ENCODE measurements at places on chromosomes 1 and 21. TPM values are rescaled to one million over a fixed set of nuclear protein-coding genes. Genes with fewer than 3 reads are reported as not detected.

Gene S100A13
- 104 TPM for total RNA-seq

Gene ABCB10
- 18.1 TPM for total RNA-seq

Gene GBP7
- not detected for total RNA-seq

Gene DNAJC8
- total RNA-seq: 76.4 TPM

Gene HAO2
- not detected for total RNA-seq

Gene LIPI
- not detected for total RNA-seq

Gene SERPINC1
- total RNA-seq: 0.18 TPM

Gene VAV3
- 16.4 TPM for total RNA-seq

Gene TENT5C
- 0.92 TPM for total RNA-seq

Gene PAPPA2
- 0.18 TPM for total RNA-seq

Gene PTGFRN
- 92.3 TPM for total RNA-seq

Gene BCL2L15
- 0.23 TPM for total RNA-seq

Gene KCNJ15
- 3.0 TPM for total RNA-seq

Gene MIER1
- 20.6 TPM for total RNA-seq

Gene ZBTB37
- total RNA-seq: 4.6 TPM

Gene TMPRSS15
- not detected for total RNA-seq

Gene SLC45A1
- 2.2 TPM for total RNA-seq

Gene PDE9A
- 0.41 TPM for total RNA-seq

Gene MMP23B
- total RNA-seq: 3.2 TPM

Gene SPRR2G
- not detected for total RNA-seq

Gene CD1B
- total RNA-seq: not detected

Gene NUP210L
- total RNA-seq: not detected

Gene DCST1
- not detected for total RNA-seq

Gene PGD
- total RNA-seq: 259 TPM

Gene SYT2
- not detected for total RNA-seq

Gene GUCA2B
- total RNA-seq: not detected

Gene SPRR1B
- not detected for total RNA-seq

Gene CLCA1
- total RNA-seq: not detected

Gene MEX3A
- 11.6 TPM for total RNA-seq

Gene OR14K1
- total RNA-seq: not detected

Gene RAD54L
- 1.3 TPM for total RNA-seq

Gene OR2T29
- not detected for total RNA-seq

Gene CDA
- 0.92 TPM for total RNA-seq

Gene OR2M5
- total RNA-seq: not detected

Gene KRTAP22-2
- total RNA-seq: not detected

Gene PTAFR
- not detected for total RNA-seq

Gene TTC39A
- 7.2 TPM for total RNA-seq

Gene CASQ2
- not detected for total RNA-seq

Gene RGS5
- total RNA-seq: 21.8 TPM

Gene ABCA4
- total RNA-seq: 7.0 TPM

Gene PRAMEF5
- total RNA-seq: not detected

Gene VHLL
- not detected for total RNA-seq

Data from glomerular endothelial cell (primary cell).